ENCODE measurements at places on chromosomes 1 and 21. TPM values are rescaled to one million over a fixed set of nuclear protein-coding genes. Genes with fewer than 3 reads are reported as not detected.

GRCh38 chr1:213521206-213521605 lies 466.6 kb upstream of the PROX1 start:
- no peak for DNase-seq

GRCh38 chr1:165365341-165365740 lies 8.8 kb upstream of the LMX1A start:
- DNase-seq, result no peak

GRCh38 chr1:114296413-114296812 lies 142.7 kb upstream of the SYT6 start:
- no peak for DNase-seq

- DNase-seq, result no peak
These were observed 77.9 kb upstream of the TNFSF4 start for GRCh38 chr1:173285048-173285447.

DNA sequence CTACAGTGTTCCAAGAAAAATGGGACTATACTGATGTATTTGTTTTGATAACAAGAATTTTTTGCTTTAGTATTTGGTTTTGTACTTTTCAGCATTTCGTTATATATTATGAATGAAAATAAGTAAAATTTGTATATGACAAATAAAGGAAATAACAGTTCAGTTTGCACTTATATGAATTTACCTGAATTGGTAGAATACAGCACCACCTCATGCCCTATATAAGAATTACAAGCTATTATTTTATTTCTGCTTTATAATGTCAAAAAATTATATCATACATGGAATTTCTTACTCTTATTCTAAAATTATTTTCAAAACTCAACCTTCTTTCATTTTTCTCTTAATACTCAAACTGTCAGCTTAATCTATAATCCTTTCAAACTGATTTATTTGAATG lies 14.6 kb downstream of the EFCAB7 start:
- no peak for DNase-seq

DNA sequence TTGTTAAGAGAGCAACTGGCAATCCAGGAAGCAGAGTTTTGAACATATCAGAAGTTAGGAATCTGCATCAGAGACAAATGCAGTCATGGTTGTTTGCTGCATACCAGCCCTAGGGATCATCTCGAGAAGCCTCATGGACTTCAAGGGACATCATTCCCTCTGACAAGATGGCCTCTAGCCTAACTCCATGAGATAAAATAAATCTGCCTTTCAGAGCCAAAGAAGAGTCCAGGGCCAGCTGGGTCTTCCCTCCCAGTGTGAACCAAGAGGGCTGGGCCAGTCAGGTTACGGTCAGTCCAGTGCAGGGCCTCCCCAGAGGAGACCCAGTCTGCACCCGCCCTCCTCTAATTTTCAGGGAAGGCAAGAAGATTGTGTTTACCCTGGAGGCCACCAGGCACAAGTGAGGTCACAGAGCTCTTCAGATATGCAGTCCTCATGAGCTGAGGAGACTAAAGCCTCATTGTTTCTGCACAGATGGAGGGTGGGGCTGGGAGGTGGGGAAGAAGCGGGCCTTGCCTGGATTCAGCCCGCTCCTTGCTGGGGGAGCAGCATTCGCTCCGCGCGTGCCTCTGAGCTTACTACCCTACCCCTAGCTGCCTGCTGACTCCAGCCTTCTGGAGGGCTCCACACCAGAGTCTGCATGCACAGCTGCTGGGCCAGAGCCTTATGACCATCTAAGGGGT lies 52.8 kb downstream of the CAPN2 start:
- no peak for DNase-seq

Gene HSPA6
- total RNA-seq, result 0.27 TPM

Gene HPCA
- total RNA-seq, result 25.2 TPM

DNA sequence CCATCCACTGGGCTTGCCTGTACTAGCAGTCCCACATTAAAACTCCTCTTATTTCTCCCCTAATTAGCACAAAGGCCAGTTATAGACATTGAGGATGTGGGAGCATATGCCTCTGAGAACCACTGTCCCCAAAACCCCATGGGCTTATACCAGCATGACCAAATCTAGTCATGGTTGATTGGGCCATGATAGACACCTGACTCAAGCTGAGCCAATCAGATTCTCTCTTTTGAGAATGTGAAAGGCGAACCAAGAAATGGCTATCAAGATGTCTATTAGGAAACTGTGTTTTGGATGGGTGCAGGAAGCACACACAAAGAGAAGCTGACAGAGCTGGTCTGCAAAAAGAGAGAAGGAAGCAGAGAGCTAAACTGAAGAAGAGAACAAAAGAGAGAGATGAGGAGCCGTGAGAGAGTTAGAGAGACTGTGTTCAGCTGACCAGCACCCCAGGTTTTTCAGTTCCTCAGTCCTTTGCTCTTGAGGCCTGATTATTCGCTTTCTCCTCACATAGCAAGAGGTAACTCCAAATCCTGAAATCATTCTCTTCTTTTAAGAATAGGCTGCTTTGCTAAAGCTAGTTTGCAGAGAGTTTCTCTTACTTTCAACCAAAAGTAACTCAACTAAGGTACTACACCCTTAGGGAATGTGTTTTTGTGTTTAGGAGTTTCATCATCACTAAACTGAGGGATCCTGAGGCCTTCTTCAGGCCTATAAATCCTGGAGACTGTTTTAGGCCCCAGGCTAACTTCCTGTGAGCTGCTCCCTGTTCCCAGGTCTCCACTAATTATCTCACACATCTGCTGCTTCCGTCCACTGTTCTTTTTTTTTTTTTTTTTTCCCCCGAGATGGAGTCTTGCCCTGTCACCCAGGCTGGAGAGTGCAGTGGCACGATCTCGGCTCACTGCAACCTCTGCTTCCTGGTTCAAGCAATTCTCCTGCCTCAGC lies 7.9 kb upstream of the TIPRL start:
- no peak for DNase-seq

GRCh38 chr1:38529391-38529790 lies 330.2 kb downstream of the RRAGC start:
- DNase-seq, result no peak

DNA sequence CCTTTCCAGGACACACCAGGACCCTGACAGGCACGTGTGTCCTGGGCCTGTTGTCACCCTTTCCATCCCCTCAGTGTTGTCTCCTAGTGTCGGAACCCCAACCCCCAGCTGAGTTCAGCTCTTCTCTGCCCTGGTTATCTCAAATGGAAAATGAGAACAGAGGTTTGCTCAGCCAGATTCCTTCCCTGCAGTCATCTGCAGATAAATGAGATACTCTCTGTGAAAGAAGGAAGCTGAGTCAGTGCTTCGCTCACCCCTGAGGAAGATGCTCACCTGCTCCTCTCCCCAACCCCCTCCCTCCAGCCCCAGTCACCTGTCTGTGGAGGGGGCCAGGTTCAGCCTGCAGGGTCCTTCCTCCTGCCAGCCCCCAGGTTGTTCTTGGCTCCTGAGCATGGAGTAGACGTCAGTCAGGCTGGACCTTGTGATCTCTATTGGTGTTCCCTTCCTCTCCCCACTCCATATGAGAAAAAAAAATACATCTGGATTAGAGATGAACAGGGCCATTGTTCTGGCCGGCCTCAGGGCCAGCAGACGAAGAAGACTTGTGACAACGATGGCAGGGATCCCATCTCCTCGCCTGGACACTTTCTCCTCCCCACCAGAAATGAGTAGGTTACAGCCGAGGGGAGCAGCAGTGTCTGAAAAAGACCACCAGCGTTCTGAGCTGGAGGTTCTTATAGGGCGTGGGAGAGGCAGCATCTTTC lies 20.9 kb downstream of the PHGDH start:
- no peak for DNase-seq

GRCh38 chr21:19353256-19353655 lies 949.7 kb upstream of the TMPRSS15 start:
- no peak for DNase-seq

DNA sequence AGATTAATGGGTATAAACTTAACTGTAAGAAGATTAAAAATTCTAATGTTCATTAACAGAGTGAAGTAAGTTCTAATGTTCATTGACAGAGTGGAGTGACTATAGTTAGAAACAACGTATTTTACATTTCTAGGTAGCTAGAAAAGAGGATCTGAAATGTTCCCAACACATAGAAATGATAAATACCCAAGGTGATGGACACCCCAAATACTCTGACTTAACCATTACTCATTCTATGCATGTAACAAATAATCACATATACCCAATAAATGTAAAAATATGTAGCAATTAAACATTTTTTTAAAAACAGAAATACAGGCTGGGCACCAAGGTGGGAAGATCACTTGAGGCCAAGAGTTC lies 62.1 kb downstream of the ABL2 start:
- DNase-seq, result no peak

DNA sequence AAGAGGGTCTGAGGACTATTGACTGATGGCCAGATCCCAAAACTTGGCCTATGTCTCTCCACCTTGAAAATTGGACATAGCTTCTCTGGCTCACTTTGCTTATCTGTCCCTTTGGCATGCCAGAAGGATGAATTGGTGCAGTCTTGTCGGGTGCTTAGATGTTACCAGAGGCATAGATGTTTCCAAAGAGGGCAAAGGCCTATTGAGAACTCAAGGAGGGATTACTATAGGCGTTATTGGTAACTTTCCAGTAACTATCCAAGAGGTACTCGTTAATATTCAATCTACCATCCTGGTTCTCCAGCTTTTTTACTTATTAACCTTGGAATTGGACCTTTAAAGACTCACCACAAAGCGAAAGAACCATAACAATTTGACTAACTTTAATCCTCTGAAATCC lies 368.3 kb upstream of the ESRRG start:
- DNase-seq, result no peak

Gene GIPC2
- total RNA-seq, result 0.64 TPM

Gene OXCT2
- total RNA-seq, result 1.00 TPM

GRCh38 chr21:26842974-26843932 lies 2.0 kb downstream of the ADAMTS1 start:
- peak; percentile 75 for DNase-seq

Gene HOOK1
- 17.2 TPM for total RNA-seq

DNA sequence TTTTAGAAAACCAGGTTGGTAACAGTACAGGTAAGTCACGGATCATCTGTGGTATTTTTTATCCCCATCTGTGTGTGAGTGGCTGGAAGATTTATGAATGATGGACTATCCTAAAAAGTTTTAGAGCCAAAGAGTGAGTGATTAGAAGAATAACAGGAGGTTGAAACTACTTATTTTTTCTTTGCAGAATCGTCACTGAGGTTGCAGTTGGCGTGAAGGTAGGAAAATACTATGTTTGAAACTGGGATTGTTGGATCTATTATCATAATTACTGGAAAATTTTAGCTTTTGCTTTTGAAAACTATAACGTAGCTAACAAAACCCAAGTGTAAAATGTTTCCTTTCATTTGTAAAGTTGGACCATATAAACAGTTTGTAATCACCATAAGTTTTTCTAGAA lies 1.8 kb downstream of the PTBP2 start:
- DNase-seq, result no peak

DNA sequence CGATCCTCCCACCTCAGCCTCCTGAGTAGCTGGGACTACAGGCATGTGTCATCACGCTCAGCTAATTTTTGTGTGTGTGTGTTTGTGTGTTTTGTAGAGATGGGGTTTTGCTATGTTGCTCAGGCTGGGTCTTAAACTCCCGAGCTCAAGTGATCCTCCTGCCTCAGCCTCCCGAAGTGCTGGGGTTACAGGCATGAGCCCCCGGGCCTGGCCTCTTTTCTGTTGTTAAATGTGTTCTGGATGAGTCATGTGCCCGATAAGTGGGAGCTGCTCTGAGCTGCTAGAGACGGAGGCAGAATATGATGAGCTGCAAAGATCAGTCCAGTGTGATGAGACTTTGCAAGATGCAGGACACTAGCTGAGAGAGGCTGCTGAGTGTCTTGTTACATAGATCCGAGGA lies 75.5 kb downstream of the VPS13D start:
- DNase-seq, result no peak

Gene C1QTNF12
- 0.45 TPM for total RNA-seq

DNA sequence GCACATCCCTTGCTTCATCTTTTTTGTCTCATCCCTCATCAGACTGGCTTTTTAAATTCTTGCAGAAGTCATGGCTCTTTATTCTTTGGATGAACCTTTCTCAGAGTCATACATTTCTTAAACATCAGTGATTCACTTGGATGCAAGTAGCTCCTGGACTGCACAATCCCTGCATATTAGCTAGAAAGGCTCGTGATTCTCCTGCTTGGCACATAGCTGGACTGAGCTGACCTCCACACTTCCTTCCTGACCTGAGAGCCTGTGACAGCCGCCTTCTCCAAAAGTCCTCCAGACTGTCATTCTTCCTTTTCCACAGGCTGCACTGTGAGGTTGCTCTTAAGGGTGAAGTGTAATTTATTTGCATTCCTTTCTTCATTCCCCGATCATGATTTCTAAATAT lies 109.4 kb downstream of the RGL1 start:
- no peak for DNase-seq

GRCh38 chr1:207077470-207078377 lies 10.9 kb upstream of the C4BPB start:
- peak; percentile 55 for DNase-seq

Gene ZNF593OS
- 1.5 TPM for total RNA-seq

Gene RSPH1
- 2.4 TPM for total RNA-seq

DNA sequence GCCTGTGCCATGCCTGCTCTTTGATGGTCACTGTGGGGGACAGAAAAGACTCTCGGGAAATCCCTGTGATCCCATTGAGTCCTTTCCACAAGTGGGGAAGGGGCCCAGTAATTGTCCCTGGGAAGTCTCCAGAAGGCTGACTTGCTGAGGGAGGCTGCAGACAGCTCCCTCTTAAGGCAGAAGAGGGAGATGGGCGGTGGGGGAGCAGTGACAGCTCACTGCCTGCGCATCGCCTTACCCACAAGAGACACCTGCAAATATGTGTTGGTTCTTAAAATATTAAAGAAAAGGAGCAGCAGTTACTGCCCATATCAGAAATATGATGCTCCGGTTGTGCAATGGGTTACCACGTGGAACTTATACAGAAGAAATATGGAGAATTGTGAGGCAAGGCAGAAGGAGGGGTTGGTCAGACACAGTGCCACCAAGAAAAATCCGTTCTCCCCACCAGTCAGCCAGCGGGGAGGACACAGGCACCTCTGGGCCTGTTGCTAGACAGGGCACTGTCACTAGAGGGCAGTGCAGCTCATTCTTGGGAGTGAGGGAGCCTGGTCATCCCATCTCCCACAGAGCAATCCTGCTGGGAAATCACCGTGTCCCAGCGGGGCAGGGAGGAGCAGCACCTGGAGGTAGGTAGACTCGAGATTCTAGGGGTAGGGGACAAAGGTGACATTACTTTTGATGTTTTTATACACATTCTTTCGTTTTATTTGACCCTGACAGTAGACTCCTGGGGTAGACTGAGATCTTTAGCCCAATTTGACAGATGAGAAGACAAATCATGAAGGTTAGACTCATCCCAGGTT lies 6.9 kb upstream of the CAMK1G start:
- DNase-seq, result peak; percentile 65

- DNase-seq, result no peak
These were observed 93.3 kb downstream of the PAPPA2 start for GRCh38 chr1:176556288-176556687.

DNA sequence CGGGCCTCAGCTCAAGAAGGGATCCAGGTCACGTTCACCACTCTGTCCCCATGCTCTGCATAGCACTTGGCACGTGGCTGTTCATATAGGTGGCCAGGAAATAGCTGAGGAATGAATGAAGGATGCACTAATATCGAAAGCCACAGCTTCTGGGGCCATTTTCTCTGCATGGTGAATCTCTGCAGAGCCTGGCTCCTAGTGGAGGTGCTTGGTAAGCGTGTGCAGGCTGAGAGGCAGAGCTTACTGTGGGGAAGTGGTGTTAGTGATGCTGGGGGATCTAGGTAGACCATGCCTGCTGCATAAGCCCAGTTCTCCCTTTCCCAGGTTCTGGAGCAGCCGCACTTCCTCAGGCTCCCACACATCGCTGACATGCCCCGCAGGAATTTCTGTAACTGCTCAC lies 8.3 kb downstream of the CSRP1 start:
- DNase-seq, result no peak

Data from cerebellum (tissue), 4 donors.